ENCODE measurements at places on chromosomes 3 and 15.

- DNase-seq: no peak
These were observed 34.8 kb upstream of the CHRNB4 start for GRCh38 chr15:78675617-78676360.

GRCh38 chr3:7371693-7372572 is 511.0 kb downstream of the GRM7 start:
- no peak for DNase-seq

DNA sequence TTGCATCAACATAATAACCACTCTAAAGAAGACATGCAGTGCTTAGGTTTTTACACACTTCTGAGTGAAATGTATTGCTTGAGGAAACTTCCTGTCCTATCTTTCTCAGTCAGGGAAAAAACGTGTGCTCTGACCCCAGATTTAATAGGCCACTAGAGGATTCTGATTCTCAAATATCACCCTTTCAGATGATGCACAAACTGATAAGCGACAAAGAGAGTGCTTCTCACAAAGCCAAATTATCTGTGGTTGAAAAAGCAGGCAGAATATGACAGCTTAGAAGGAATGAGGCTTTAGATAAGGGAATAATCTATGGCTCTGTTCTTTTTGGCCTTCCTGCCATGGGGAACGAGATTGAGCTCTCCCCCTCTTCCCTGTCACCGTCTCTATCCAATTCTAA is 583.4 kb upstream of the SGO1 start:
- DNase-seq: no peak

GRCh38 chr3:197432384-197433127 is 123.2 kb downstream of the BDH1 start:
- no peak for DNase-seq

GRCh38 chr3:56940976-56941375 is 119.5 kb upstream of the SPATA12 start:
- DNase-seq: no peak

DNA sequence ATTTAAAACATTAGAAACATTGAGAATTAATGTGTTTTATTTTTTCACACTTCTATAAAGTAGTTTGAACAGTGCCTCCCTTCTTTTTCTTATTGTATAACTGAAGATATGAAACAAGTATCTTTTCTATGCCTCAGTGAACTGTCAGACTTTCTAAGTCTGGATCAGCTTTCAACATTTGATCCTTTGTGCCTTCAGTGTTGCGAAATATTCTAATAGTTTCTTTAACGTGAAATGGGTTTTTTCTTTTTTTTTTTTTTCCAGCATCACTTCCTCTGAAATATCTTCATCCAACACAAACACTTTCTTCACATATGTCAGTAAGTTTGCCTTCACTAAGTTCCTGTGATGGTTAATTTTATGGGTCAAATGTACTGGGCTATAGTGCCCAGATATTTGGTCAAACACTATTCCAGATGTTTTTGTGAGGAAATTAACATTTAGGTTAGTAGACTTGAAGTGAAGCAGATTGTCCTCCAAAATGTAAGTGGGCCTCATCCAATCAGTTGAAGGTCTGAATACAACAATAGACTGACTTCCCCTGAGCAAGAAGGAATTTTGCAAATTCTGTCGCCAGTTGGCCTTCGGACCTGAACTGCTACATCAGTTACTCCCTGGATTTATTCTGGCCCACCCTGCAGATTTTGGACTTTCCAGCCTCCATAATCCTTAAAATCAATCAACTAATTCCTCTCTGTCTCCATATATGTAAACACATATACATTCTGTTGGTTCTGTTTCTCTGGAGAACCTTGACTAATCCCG is 6.4 kb upstream of the CPOX start:
- no peak for DNase-seq

- no peak for DNase-seq
These were observed 14.2 kb upstream of the MAGI1 start for GRCh38 chr3:66052721-66053549.

DNA sequence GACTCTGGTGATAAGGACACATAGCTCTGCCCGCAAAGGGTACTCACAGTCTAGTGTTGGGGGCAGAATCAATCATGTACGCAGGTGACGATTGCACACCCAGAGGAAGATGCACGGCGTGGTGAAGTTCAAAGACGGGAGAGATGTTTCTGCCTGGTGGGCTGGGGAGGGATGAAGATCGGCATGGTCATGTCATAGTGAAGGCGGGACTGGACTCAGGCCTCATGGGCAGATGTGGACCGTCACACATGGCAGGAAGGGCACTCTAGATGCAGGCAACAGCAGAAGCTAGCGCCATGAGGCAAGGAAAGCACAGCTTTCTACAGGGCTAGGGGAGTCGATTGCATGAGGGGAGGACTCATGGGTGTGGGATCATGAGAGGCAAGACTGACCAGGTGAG is 240.6 kb downstream of the OPA1 start:
- no peak for DNase-seq

- DNase-seq: no peak
These were observed 19.3 kb downstream of the UBR1 start for GRCh38 chr15:43086551-43086950.

GRCh38 chr15:98737159-98737558 is 88.8 kb downstream of the IGF1R start:
- no peak for DNase-seq

DNA sequence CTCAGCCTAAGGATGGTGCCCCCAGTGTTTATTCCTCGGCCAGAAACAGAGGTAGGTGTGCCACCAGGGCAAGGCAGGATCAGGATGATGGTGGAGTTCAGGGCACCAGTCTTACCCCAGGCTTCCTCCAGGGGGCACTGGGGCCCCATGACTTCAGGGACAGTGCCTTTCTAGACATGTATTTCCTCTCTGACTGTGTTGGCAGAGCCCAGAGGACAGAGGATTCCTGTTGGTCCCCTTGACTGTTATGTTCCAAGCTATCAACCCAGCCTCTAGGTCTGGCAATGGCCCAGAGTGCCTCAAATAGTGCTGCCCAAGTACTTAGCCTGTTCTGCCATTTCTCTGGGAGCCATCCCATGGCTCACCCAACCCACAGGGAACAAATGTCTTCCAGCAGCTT is 2.8 kb downstream of the HEMK1 start:
- DNase-seq: peak; percentile 87

- no peak for DNase-seq
These were observed 2.0 kb downstream of the GALNT15 start for GRCh38 chr3:16176391-16177030.

DNA sequence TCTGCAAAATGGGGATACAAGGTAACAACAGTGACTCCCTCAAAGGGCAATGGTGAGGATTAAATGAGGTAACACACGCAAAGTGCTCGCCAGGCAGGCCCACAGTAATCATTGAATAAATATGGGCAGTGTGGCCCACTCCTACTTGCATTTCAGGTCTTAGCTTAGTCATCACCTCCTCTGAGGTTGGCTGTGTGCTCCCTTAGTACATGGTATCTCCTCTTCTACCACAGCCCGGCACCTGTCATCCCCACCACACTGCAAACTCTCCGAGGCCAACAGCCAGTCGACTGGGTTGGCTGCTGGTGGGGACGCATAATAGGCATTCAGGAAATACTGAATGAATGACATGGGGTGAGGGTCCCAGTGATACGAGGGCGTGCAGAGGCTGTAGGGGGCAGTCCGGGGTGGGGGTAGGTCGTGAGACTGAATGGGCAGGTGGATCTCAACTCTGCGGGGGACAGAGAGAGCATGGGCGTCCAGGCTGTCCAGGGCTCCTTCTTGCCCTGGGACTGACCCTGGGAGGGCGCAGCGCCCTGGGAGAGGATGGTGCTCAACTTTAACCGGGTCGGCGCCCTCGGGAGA is 375 bp upstream of the MYZAP start:
- no peak for DNase-seq

- no peak for DNase-seq
These were observed 13.8 kb downstream of the KLHL6 start for GRCh38 chr3:183541738-183542137.

Measured in Right ventricle myocardium superior (tissue), 1 donor.